ENCODE measurements at places on chromosomes 16 and 17.
A peak's percentile ranks its signal among the peaks of the same experiment; 100 is the strongest.

GRCh38 chr16:48556913-48557351 lies 53.0 kb downstream of the N4BP1 start:
- peak; percentile 93 for ATAC-seq

GRCh38 chr16:50305441-50306061 lies 39.2 kb downstream of the ADCY7 start:
- no peak for ATAC-seq

GRCh38 chr17:54608634-54609155 lies 292.0 kb upstream of the TOM1L1 start:
- ATAC-seq = no peak

DNA sequence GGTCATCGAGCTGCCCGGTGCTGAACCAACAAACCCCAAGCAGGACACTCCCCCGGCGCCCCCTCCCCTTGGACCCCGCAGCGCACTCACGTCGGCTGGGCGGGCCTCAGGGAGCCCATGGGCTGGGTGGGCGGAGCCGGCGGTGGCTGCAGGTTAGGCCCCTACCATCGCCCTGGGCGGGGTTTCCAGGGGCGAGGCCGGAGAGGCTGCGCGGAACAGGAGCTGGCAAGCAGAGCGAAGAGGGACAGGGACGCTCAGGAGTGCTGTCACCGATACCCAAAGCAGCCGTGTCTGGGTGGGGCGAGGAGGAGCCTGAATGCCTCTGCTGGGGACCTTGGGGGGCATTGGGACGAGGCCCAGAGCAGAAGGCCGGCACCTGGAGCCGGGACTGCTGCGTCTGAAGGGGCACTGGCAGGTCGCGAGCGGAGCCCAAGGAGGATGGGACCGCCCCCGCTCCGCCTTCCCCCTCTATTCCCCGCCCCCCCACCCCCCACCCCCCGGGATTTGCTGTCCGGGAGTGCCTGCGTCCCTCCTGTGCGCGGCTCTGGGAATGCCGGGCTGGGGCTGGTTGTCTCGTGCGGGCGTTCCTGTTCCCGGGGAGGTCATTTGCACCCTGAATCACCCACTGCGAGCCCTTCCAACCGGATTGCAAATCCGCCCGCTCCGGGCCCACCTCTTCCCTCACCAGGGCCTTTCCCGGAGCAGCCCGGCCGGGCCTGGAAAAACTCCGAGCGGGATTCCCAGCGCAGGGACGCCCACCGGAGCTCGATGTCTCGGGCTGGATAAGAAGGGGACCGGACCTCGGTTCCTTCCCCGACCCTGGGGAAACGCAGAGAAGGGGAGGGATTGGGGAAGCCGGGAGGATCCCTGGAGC lies 902 bp downstream of the ARHGAP27 start:
- ATAC-seq = peak; percentile 88

DNA sequence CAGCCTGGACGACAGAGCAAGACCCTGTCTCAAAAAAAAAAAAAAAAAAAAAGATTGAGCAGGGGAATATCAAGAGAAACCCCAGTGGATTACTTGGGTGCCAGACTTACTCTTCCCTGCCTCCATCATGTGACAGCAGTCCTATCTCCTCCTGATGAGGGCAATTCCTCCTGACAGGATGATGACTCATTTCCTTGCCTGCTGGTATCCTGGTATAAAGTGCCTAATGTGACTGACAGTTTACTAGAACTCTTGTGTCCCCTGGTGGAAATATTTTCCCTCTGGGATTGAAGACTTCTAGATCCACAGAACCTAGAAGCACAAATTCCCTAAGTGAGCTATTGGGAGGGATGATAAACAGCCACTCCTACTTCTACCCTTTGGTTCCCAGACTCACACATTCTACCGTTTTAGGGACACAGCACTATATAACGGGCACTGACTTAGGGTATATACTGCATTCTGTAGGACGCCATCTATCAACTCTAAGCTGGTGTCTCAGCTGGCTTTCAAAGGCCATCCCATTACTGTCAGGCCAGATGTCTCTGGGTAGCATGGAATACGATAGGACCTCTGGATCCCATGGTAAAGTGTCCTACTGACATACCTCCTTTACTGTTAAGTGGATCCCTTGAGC lies 114.6 kb upstream of the MED13 start:
- ATAC-seq = no peak

DNA sequence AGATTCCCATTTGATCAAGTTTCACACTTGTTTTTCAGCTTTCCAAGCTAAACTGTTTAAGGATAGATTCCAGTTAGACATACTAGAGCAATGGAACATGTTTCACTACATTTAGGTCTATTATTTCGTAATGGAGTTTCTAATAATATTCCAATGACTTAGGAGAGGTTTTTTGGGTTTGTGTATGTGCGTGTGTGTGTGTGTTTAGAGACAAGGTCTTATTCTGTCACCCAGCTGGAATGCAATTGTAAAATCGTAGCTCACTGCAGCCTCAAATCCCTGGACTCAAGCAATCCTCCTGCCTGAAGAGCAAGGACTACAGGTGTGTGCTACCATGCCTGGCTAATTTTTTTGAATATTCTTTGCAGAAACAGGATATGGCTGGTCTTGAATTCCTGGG lies 426.3 kb downstream of the ZFHX3 start:
- ATAC-seq = no peak

DNA sequence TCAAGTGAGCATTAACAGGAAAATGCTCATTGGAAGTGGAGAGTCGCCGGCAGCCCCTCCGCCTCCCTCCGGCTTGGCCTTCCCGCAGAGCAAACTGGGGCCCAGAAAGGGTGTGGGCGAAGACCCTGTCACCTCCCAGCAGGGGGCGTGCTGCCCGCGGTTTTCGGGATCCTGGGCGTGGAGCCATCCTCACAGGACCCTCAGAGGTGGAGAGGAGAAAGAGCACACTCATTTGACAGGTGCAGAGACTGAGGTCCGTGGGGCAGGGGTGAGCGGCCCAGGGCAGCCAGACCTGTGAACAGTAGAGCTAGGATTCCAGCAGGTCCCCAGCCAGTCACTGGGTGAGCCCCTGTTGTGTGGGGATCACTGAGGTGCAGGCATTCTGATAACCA lies 1002.9 kb downstream of the KCNJ18 start:
- ATAC-seq = no peak

GRCh38 chr17:72004611-72005331 lies 116.0 kb upstream of the SOX9 start:
- ATAC-seq = peak; percentile 48

GRCh38 chr17:1491443-1492248 lies 840 bp downstream of the MYO1C start:
- ATAC-seq = peak; percentile 77

DNA sequence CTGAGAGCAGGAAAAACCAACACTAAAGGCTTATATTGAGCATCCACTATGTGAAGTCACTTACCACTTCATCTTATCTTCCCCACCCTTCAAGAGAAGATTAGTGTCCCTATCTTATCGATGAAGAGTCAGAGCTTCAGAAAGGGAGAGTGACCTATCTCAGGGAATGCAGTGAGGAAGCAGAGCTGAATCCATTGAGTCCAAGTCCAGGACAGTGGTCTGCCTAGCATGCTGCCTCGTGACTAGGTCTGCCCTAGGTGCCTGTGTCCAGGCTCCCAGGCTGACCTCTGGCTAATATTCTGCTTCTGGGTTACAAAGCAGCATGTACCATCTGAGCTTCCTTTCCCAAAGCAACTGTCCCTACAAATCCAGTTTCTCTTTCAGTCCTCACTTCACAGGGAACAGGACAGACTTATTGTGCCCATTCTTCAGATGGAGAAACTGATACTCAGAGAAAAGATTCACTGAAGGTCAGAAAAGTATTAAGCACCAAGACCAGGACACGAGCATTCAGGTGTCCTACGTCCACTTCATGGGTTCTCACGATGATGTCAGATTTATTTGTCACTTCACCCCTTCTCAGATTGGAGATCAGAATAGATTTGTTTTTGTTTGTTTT lies 13.3 kb upstream of the FZD2 start:
- no peak for ATAC-seq

DNA sequence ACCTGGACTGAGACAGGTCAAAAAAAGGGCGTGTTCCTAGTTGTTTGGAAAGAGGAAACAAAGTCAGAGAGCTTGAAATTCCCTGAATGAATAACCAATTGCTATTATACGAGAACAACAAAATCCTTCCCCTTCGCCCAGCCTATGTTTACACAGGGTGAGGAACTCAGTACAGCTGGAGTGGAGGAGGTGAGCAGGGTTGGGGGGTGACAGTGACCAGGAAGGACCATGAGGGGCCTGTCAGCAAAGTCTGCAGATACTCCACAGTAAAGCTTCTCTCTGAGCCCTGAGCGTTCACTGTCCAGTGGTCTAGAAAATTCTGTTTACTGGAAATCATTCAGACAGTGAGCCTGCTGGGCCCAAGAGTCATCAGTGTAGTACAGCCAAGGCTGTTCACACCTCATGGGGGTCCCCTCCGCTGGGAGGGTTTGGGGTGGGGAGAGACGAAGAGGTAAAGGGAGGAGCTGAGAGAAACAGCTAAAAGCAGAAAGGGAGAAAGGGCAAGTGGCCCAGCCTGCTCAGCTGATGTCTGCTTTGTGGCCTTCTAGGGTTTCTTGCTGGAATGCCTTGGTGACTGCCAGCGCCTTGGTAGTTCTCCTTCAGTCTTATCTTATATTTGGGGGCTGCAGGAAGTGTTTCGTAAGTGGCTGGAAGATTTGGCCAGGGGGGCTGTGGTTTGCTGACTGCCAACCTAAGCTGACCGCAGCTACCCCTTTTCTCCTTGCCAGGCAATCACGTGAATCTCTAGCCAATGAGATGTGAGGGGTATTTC lies 5.7 kb downstream of the DUSP3 start:
- ATAC-seq = no peak

DNA sequence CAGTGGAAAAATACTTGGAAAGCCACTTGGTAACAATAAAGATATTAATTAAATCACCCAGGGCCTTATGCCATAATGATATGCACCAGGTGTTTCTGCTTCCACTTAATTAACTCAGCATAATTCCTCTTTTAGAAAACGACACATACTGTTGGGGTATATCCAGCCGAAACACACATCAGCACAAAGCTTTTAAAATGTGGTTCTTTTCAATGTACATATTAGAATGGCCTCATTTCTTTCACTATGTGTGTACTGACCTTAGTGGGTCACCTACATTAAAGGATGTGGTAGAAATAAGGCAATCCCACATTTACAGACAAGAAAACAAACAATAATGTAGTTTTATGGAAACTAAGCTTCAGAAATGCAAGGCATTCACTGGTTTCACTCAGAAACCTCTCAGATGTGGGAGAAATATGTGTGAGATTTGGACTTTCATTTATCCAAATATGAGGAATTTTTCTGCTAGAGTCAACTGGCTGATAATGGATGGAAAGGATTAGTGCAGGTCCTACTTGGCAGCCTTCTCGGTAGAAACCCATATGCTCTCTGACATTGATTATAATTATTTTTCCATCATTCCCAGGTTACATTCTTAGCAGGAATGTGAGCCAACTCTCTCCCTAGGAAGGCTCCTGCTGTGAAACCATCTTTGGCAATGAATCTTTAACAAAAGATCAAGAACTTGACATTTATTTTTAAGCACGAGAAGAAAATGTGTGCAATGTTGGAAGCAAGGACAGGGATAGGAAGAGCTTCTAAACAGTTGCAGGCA lies 66.7 kb upstream of the DHX40 start:
- ATAC-seq = no peak

DNA sequence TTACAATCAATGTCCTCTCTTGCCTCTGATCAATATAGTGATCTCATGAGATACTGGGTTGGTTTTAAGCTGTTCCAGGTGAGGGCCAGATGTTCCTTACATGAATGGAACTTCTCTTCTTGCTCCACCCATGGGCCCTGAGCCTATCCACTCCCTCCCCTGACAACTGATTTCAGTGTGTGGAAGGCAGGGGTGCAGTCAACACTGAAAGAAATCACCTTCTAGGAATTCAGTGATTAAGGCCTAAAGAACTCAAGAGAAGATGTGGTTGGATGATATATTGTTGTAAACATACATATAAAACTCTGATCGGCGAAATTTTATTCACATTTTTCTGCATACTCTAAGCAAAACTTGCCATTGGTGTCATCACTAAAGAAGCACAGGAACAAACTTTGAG lies 6.7 kb upstream of the GOSR2 start:
- no peak for ATAC-seq

- ATAC-seq = no peak
Observed at GRCh38 chr17:6165806-6166205, 95.6 kb downstream of the WSCD1 start.

DNA sequence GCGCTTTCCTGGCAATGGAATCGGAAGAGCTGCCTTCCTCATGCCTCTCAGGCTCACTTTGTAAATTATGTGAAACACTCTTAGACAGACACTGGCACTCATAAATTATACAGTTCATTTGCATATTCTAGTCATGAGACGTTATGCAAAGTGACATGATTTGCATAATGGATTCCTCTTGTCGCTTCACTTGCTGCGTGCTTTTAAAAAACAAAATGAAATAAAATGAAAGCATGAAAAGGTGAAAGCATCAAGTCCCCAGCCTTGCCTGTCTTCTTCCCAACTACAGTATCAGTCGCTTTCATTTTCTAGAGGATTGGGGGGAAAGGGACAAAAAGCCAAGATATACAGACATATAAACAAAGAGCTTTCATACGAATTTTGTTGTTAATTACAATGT lies 252.8 kb upstream of the PMFBP1 start:
- ATAC-seq = no peak

GRCh38 chr17:74303305-74303704 lies 22.7 kb upstream of the KIF19 start:
- no peak for ATAC-seq

- ATAC-seq = no peak
Observed at GRCh38 chr16:66459878-66460277, 32.8 kb downstream of the BEAN1 start.

DNA sequence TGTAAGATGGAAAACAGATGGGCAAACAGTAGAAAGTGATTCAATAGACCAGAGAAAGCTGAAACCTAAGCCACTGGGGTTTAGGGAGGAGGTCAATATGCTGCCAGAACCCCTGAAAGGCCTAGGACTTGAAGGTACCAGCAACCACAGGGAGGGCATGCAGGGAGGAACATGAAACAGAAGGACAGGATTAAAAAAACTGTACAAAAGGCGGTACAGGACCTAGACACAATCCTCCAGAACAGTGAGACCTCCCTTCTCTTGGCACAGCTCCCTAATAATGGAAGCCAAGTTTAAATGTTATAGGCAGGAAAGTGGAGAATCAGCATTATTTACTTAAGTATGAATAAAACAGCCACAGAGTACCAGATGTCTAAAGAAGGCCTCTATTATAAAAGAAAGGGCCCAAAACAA lies 105.5 kb downstream of the SPAG9 start:
- no peak for ATAC-seq

- peak; percentile 100 for ATAC-seq
Observed at GRCh38 chr17:2892305-2892971, 96.2 kb downstream of the RAP1GAP2 start.

- ATAC-seq = no peak
Observed at GRCh38 chr17:78316867-78317789, 42.7 kb downstream of the SOCS3 start.

DNA sequence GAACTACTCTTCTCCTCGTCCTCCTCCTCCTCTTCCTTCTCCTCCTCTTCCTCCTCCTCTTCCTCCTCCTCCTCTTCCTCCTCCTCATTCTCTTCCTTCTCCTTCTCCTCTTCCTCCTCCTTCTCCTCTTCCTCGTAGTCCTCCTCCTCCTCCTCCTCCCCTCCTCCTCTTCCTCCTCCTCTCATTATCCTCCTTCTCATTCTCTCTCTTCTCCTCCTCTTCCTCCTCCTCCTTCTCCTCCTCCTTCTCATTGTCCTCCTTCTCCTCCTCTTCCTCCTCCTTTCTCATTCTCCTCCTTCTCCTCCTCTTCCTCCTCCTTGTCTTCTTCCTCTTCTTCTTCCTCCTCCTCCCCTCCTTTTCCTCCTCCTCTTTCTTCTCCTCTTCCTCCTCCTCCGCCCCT lies 4.1 kb upstream of the PITPNM3 start:
- ATAC-seq = no peak

GRCh38 chr16:65832679-65833078 lies 533.8 kb upstream of the CDH5 start:
- no peak for ATAC-seq

Measured in activated T-helper 17 cell treated with anti-CD3 and anti-CD28 coated beads, Interleukin-2, amount 50 U/mL, for 72 hours (primary cell).